NK-92 treated with Interleukin-12 subunit alpha and Interleukin-12 subunit beta, amount 100 ng/mL, for 24 hours (cell line): ENCODE measurements at places on chromosomes 16 and 17.

- no peak for DNase-seq
These were observed 18.1 kb upstream of the ARHGAP23 start for GRCh38 chr17:38410201-38410600.

- no peak for DNase-seq
These were observed 8.3 kb downstream of the ALOX15B start for GRCh38 chr17:8046929-8047768.

- DNase-seq, result no peak
These were observed 671.4 kb upstream of the SALL1 start for GRCh38 chr16:51822471-51822870.

- no peak for DNase-seq
These were observed 11.3 kb upstream of the PRR29 start for GRCh38 chr17:63986821-63987220.

DNA sequence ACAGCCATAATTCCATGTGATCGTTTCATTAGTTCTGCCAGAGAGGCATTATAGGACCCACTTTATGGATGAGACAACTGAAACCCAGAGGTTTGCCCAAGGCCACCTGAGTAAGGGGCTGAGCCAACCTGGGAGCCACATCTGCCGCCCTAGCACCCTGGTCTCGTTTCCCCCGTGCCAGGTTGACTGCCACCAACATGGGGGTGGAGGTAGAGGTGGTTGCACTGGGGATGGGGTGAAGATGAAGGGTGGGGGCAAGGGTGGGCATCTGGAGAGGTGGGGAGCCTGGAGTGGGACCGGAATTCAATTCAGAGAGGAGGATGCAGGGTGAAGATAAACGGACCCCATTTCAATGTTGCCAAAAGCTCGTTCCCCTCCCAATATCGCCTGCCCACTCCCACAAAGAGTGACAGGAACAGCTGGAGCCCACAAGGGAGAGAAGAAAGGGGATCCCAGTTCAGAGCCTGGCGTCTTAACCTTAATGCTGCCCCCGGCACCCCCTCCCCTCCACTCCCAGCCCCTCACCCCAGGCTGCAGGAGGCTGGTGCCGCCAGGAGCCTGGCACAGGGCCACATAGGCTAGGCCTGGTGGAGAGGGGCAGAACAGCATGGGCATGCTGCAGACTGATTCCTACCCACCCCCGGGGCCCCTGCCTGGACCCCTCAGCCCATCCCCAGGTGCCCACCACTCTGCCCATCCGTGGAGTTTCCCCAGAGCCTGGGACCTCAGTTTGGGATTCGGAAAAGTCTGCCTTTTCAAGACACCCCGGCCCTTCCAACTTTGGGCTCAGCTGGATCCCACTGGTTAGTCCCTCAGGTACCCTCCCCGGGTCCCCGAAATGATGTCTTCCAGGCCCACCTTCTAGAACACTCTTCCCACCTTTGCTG is 29.6 kb downstream of the NGFR start:
- no peak for DNase-seq
